Activated CD8-positive, alpha-beta T cell treated with anti-CD3 and anti-CD28 coated beads, Interleukin-2, amount 10 ng/mL, durations not matched to agents 7 days and 5 days (primary cell): ENCODE measurements at places on chromosomes 5 and 9. TPM values are rescaled to one million over a fixed set of nuclear protein-coding genes. Genes with fewer than 3 reads are reported as not detected.

The DEPDC1B gene
- total RNA-seq, result 50.8 TPM

GRCh38 chr5:4627929-4628328, 512.2 kb upstream of the ADAMTS16 start:
- H3K27me3 ChIP-seq, result no peaks in the 10 kb centered on the region
- H3K27ac ChIP-seq, result no peak overlapping the region
- H3K4me3 ChIP-seq, result no peak overlapping the region

GRCh38 chr5:137752905-137753690, 1.1 kb downstream of the HNRNPA0 start:
- peak overlapping the region; percentile 100 for H3K27ac ChIP-seq
- peaks cover 3% of the 10 kb centered on the region for H3K27me3 ChIP-seq
- H3K4me1 ChIP-seq, result peaks cover 26% of the 10 kb centered on the region
- DNase-seq, result peak; percentile 59

DNA sequence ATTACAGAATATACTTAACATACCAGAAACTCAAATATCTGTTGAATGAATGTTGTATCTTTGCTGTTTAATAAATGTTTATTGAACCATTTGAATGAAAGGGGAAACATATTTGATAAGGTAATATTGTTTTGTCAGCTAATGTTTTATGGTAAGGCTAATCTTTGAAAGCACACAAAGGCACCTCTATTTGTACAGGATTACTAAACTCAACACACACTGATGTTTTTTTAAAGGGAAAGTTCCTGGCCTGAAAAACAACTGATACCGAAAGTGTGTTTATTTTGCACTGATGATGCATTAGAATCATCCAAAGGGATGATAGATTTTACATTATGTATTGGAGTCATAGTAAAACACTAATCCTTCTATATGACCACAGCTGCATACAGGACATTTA, 82.5 kb downstream of the ADCY2 start:
- no peak overlapping the region for H3K27ac ChIP-seq
- H3K36me3 ChIP-seq, result no peaks in the 10 kb centered on the region
- no peaks in the 10 kb centered on the region for H3K4me1 ChIP-seq
- no peak overlapping the region for H3K4me3 ChIP-seq

GRCh38 chr9:104745852-104746251, 1.6 kb upstream of the NIPSNAP3A start:
- no peak overlapping the region for H3K4me3 ChIP-seq
- no peak overlapping the region for H3K27ac ChIP-seq
- DNase-seq, result no peak

DNA sequence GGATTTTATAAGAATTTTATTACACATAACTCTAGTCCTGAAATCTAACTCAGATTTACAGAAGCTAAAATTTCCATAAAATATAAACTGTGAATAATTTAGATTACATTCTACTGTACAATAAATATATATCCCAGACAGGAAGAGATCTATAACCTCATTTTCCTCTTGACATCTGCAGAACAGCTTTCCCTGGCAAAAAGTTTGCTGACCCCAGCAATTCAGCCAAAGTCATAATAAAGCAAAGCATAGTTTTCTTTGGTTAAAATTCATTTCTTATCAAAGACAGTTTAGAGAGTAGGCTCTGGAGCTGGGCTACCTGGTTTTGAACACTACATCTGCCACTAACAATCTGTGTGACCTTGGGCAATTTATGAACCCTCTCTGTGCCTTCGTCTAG, 372.5 kb downstream of the CAAP1 start:
- H3K27me3 ChIP-seq, result no peaks in the 10 kb centered on the region
- no peaks in the 10 kb centered on the region for H3K4me1 ChIP-seq
- H3K36me3 ChIP-seq, result no peaks in the 10 kb centered on the region
- H3K4me3 ChIP-seq, result no peak overlapping the region
- H3K27ac ChIP-seq, result no peak overlapping the region
- DNase-seq, result no peak

The ADAMTS16 gene
- total RNA-seq, result not detected
